ENCODE measurements at places on chromosomes 2 and 18. TPM values are rescaled to one million over a fixed set of nuclear protein-coding genes. Genes with fewer than 3 reads are reported as not detected.
A peak's percentile ranks its signal among the peaks of the same experiment; 100 is the strongest.

GRCh38 chr2:34474646-34475045 lies 875.5 kb upstream of the FAM98A start:
- no peak for DNase-seq

DNA sequence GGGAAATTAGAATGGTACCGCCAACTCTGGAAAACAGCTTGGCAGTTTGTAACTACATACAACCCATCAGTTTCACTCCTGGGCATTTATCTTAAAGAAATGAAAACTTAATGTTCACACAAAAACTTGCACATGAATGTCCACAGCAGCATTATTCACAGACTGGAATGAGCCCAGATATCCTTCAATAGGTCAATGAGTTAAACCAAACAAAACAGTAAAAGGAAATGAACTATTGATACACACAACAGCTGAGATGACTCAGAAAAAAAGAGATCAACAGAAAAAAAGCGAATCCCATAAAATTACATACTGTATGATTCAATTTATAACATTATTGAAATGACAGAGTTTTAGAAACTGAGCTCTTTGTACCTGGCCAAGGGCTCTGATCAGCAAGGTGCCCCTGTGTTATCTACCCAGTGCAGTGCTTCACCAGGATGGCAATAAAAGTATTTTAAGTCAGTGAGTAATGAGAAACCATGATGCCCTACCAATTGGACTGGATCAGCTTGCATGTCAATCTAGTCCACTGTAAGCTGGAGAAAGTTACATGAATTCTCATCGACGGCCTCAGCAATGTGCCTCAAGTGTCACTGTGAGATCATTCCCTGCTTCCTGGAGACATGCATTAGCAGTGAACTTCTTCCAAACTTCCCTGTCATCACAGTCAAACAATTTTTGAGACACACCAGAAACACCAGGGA lies 21.9 kb downstream of the TMEM237 start:
- no peak for DNase-seq

GRCh38 chr2:172083628-172084394 lies 1.5 kb upstream of the DLX1 start:
- DNase-seq, result peak; percentile 57

DNA sequence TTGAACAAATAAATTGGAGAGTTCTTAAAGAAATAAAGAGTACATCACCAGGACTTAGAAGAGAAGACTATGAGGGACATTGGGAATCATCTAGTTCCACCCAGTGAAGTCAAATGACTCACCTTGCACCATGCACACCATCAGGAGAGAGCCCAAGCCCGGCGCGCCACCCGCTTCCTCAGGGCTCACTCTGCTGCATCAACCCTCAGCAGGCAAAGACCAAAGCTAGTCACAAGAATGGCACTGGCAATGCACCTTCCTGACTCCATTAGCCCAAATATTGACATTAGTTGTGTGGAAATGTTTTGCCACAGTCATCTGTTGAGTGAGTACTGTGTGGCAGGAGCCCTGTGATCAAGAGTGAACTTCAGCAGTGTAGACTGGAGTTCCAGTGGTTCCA lies 7.1 kb upstream of the LYPD6B start:
- no peak for DNase-seq

- no peak for DNase-seq
These were observed 72.9 kb downstream of the CCBE1 start for GRCh38 chr18:59624369-59624765.

GRCh38 chr2:227462972-227463931 lies 8.7 kb upstream of the AGFG1 start:
- DNase-seq, result peak; percentile 56

GRCh38 chr18:32450874-32451273 lies 19.8 kb downstream of the GAREM1 start:
- no peak for DNase-seq

- no peak for DNase-seq
These were observed 27.8 kb downstream of the KIF5C start for GRCh38 chr2:148902798-148903197.

DNA sequence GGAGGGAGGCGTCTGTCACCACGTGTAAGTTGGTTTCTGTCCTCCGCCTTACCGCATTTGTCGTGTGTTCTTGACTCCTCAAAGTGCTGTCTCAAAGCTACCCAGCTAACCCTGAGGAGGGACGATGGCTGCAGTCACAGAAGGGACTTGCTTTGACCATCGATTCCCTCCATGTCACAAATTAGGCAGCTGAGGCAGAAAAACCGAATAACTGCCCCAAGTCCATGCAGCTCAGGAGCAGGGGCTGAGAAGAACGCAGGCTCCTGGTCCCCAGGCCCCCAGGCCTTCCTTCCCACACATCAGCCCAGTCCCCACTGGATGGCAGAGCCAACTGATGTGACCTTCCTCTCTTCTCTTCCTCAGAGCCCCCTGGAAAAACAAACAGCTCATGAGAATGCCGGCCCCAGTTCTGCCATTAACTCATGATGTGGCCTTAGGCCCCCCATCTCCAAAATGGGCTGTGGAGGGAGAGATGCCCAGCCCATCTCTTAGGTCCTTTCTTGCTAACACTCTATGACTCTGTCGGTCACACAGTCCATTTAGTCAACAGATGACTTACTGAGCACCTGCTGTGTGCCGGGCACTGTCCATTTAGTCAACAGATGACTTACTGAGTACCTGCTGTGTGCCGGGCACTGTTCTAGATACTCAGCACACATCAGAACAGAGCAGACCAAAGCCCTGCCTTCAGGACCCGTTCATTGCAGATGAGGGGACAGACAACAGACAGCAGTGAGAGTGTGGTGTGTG lies 19.6 kb downstream of the MTERF4 start:
- no peak for DNase-seq

- DNase-seq, result no peak
These were observed 39.0 kb upstream of the STRN start for GRCh38 chr2:37005118-37005868.

DNA sequence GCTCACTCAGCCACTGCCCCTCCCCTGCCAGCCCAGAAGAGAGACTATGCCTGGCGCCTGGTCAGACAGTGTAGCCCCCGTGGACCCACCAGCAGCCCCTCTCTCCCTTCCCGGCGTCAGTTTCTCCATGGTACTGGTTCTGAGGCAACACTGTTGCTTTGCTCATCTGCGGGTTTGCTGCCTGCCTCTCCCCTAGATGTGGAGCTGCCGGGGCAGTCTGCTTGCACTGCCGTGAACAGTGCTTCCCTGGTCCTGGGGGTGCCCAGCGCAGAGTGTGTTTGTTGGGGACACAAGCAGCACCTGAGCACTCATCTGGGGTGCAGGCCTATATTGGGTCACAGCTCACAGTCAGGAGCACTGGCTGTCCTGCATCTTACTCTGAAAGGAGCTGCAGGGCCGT lies 309.9 kb downstream of the NDUFA10 start:
- no peak for DNase-seq

DNA sequence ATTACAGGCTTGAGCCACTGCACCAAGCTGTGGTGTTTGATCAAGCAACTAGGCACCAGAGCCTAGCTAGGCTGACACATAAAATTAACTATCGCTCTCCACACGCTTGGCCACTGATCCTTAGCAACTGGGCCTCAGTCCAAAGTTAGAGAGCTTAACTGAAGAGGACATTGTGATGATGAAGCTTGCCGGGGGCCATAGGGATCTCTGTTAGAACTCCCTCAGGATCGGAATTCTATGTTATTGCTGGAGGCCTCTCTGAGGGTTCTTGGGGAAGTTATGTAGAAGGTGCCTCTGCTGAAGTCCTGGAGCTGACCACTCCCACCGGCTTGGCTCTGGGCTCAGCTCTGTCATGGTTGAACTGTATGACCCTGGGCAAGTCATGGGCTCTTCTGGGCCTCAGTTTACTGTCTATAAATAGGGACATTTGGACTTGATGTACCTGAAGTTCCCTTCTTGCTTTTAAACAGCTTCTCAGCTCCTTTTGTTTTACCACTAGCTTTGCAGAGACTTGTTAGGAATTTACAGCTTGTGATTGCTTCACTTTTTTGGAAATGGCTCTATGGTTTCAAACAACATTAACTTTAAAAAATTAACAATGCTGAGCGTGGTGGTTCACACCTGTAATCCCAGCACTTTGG lies 44.1 kb downstream of the GATA6 start:
- no peak for DNase-seq

DNA sequence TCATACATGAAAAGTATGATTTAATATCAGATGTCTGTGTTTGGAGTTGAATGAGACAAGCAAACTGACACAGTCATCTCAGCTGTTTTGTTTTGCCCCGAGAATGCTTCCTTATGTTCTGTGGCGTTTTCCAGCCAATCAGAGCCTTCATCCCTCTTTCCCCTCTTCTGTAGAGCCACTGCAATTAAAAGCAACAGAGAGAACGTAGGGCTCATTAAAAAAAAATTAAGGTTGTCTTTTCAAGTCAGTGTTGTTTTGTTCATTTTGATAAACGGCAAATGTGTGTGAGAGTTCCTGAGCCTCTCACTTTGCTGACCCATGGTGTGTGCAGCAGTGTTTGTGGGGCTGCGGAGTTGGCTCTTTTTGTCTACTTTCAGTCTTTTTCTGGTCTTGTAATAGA lies 216.0 kb downstream of the FHOD3 start:
- peak; percentile 91 for DNase-seq

DNA sequence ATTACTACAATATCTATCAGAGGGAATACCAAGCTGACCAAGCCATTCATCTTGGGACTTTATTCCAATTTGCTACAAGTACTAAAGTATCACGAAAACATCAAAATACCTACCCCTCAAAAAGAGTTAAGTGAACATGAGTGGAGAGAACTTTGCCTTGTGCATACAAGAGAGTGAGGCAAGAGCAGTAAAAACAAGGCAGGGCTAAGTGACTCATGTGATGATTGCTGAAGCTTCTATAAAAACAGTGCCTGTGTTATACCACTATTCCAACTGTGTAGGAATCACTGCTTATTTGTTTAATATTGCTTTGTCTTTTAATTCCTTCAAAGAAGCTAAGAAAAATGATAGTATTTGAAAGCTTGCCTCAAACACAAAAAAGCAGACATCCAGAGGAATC lies 61.2 kb downstream of the FARSB start:
- no peak for DNase-seq

DNA sequence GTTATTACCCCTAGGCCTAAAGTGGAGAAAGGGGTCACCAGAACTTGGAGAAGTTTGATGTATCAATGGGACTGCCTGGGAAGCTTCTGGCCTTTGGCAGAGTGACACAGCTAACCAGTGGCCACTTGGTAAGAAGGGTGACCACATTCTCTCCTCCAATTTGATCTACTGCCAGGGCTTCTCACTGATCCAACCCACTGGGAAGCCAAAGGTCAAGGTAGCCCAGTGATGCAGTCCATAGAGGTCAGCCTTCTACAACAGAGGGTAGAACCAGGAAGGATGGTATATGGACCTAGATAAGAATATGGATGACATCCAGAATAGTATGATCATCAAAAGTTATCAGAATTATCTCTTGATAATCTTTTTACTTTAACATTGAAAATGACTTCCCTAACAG lies 493.6 kb downstream of the NYAP2 start:
- DNase-seq, result no peak

GRCh38 chr2:160334028-160334741 lies 134.1 kb upstream of the ITGB6 start:
- DNase-seq, result no peak

- peak; percentile 20 for DNase-seq
These were observed 84.8 kb upstream of the DNAJC10 start for GRCh38 chr2:182631299-182631698.

DNA sequence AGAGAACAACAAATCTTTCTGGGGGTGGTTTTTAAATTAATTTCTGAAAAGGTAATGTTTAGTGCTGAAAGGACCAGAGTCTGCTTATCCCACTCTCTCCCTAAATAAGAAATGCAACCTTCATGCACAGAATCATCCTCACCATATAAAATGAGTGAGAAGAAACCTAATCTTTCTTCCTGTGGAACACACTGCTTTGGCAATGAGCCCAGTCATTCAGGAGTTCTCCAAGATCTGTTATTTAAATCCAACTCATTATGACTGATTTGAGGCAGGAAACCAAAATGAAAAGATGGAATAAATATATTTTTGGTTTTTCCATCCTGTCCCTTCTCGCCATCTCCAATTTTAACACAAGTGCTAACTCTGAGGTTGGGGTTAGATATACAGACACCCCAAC lies 228.3 kb downstream of the SRBD1 start:
- no peak for DNase-seq

- no peak for DNase-seq
These were observed 735.7 kb upstream of the SLC8A1 start for GRCh38 chr2:41187376-41188122.

ARHGAP25 gene
- polyA plus RNA-seq, result 4.9 TPM

UCN gene
- 0.93 TPM for polyA plus RNA-seq

ANO7 gene
- 1.3 TPM for polyA plus RNA-seq

PCARE gene
- not detected for polyA plus RNA-seq

BCL11A gene
- polyA plus RNA-seq, result 22.7 TPM

CYTIP gene
- polyA plus RNA-seq, result 0.76 TPM

PRSS56 gene
- not detected for polyA plus RNA-seq

CYP27A1 gene
- polyA plus RNA-seq, result 56.6 TPM

All from brain (organoid and tissue), 16 donors.